Skeletal muscle cell (primary cell): ENCODE measurements at places on chromosomes 12 and 14.
A peak's percentile ranks its signal among the peaks of the same experiment; 100 is the strongest.

- DNase-seq, result no peak
These were observed 6.2 kb upstream of the CNOT2 start for GRCh38 chr12:70236990-70237389.

DNA sequence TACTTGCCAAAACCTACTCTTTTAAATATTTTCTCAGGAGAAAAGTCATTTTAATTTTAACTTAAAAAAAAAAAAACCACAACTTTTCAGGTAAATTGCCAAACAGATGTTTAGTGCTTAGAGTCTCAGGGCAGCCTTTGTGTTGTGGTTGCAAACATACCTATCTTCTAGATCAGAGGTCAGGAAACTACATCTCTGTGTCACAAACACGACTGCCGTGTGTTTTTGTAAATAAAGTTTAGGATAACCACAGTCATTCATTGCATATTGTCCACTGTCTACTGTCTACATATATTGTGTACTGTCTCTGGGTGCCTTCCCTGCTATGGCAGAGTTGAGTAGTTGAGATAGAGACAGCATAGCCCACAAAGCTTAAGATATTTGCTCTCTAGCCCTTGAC lies 48.9 kb downstream of the DYRK2 start:
- DNase-seq, result no peak

- DNase-seq, result no peak
These were observed 66.4 kb upstream of the DCN start for GRCh38 chr12:91249054-91249453.

GRCh38 chr12:69196302-69197288 lies 42.8 kb upstream of the CPSF6 start:
- no peak for DNase-seq

GRCh38 chr14:68307790-68308168 lies 485.1 kb downstream of the ZFP36L1 start:
- no peak for DNase-seq

DNA sequence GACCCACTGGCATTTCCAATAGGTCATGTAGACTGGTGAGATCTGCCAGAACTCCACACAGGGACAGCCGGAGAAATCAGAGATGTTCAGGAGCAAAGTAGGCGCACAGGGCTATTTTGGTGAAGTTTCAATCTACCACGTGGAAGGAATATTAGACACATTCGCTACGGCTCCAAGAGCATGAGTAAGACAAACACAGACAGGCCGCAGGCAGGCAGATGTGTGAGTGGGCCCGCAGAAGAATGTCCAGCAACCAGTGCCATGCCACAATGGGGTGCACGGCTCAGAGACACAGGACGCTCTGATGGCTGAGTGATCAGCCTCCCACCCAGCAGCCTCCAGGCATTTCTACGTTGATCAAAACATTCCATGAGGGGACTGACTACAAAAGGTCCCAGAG lies 10.4 kb downstream of the SLC15A4 start:
- no peak for DNase-seq

DNA sequence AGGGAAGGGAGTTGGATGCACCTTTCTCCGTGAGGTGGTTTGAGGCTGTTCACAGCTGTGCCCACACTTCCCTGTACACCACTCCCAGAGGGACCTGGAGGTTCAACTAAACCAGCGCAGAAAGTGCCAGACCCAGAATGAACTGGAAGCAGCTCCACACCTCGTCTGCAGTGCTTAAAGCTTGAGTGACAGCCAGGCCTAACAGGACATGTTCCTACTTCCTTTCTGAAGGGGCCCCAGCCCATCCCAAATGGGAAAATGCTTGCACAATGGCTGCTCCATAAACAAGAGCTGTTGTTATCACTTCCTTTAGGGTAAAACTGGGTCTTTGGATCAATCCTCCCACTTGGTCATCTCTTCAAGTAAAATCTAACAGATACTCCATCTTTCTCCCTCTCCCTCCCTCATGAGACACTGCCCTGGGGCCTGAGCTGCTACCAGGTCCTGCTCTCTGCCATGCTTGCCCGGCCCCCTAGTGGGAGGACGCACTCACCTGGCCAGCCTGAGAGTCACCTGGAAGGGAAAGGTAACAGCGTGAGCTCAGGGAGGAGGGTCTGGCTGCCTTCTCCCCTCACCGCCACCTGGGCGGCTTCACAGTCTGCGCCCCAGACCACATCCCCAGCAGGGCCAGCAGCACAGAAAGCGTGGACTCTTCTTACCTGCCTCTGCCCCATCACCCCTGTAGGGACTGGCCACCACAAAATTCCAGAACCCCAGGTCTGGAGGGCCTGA lies 33.5 kb downstream of the ISCA2 start:
- no peak for DNase-seq

GRCh38 chr12:31600252-31600651 lies 9.3 kb upstream of the DENND5B start:
- DNase-seq, result no peak

DNA sequence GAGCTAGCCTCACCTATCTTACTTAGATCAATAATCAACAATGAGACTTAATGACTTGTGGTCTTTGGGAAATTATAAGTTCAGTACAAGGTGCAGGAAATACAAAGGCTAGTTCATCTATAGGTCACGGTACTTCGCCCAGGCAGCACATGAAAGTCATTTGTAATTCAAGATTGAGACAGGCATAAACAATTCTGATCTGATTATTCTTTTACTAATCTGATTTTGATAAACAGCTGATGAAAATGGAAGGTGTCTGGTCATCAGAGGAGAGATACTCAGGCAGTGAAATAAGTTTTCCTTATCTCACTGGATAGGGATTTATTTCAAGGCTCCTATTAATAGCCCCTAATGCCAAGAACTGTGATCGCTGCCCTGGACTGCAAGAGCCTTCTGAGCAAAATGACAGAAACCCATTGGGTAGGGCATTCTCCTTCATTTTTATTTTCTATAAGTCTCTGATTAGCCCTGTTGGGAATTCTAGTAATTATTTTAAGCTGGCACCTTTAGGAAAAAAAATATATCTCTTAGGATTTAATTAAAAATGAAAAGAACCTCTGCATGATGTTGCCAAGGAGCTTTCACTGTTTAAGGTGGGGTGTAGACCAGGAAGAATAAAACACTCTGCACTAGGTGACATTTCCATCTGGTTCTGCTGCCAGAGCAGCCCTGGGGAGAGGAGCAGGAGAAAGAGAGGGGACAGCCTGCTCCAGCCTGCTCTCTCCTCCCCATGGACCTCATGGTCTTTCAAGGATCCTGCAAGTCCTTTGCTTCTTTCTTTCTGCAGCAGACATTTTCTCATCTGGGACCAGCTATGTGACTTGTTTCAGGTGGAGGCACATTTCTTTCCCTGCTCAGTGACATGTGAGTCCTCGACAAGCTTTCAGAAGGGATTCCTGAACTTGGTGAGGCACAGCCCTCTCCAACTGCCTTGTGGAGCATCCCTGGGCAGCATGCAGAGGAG lies 44.8 kb downstream of the SSPN start:
- DNase-seq, result no peak

- no peak for DNase-seq
These were observed 84.8 kb downstream of the SMOC1 start for GRCh38 chr14:69963966-69964365.

DNA sequence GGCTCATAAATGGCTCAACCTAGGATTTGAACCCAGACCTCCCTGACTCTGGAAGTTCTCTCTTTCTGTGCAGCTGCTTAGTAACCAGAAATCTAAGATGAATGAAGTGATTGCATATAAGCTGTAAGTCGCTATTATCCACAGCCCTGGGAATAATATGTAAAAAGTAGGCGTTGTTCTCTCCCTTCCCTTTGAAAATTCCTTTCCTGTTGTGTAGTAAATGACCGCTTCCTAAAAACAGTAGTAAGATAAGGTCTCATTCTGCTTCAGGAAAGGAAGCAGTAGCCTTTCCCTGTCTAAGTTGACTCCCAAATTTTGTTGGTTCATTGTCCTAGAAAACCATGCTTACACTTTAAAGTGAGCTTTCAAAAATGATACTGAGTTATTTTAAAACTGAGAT lies 418.3 kb downstream of the EGLN3 start:
- DNase-seq, result no peak

- no peak for DNase-seq
These were observed 115.2 kb downstream of the LGMN start for GRCh38 chr14:92633274-92633616.

DNA sequence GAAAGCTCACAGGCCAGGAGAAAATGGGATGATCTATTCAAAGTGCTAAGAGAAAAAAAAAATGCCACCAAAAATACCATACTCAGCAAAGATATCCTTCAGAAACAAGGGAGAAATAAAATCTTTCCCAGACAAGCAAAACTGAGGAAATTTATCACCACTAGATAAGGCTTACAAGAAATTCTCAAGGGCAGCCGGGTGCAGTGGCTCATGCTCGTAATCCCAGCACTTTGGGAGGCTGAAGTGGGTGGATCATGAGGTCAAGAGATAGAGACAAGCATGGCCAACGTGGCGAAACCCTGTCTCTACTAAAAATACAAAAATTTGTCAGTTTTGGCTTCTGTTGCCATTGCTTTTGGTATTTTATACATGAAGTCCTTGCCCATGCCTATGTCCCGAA lies 48.2 kb downstream of the CRY1 start:
- no peak for DNase-seq

DNA sequence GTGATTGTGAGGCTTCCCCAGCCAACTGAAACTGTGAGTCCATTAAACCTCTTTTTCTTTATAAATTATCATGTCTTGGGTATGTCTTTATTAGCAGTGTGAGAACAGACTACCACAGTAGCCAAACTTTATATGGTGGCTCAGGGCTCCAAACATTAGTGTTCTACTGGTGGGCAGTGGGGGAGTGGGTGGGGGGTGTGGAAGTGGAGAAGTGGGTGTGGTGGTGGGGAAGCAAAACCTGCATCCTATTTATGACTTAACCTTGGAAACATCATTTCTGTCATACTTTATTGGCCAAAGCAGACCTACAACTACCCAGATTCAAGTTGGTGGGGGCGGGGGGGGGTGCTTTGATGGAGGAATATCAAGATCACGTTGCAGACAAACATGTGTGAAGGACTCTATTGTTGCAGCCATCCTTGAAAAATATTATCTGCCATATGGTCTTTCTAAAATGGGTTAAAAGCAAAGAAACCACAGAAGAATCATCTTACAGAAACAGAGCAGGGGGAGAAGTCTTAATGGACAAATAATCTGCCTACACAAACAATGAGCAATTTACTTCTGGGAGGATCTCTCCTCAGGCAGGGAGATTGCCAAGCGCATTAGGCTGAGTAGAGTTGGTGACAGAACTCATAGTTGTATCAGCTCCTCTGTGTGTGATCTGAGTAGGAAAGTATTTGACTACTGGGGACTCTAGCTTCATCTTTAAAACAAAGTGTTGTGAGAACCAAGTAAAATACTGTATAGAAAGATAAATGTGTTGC lies 1.4 kb upstream of the PWP1 start:
- peak; percentile 24 for DNase-seq

GRCh38 chr14:76715101-76715500 lies 46.2 kb upstream of the VASH1 start:
- DNase-seq, result no peak

DNA sequence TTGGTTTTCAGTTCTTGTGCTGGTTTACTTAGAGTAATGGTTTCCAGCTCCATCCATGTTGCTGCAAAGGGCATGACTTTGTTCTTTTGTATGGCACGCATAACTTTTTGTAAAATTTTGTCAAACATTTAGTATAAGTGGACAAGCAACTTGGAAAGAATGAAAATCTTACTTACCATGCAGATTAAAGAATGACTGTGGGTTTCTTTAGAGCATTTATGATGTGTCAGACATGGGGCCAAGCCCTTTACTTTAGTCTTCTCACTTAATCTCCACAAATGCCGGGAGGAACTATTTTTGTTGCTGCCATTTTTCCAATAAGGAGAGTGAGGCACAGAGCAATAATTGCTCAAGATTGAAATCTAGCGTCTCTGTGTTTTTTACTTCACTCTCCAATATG lies 652.5 kb upstream of the TBX3 start:
- DNase-seq, result no peak

- DNase-seq, result no peak
These were observed 170.6 kb downstream of the SLC2A13 start for GRCh38 chr12:39935275-39935674.

DNA sequence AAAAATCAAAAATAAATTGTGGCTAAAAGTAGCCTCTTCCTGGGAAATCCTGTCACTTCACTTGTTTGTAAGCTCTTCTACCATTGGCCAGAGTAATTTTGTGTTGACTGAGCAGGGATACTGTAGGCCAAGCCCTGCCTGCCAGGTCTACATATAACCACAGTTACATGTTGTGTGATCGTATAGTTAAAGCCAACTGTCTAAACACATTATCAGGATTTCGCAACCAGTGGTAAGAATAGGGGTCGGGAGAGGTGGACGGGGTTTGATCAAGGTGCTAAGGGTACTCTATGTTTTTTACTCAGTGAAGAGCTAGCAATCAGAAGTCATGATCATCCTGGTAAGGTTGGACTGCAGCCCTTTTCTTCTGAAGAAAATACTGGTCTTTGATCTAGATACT lies 13.4 kb downstream of the ANKRD13A start:
- DNase-seq, result no peak
